Right renal pelvis (tissue), 4 donors: ENCODE measurements at places on chromosomes 6 and 20. TPM values are rescaled to one million over a fixed set of nuclear protein-coding genes. Genes with fewer than 3 reads are reported as not detected.

DNA sequence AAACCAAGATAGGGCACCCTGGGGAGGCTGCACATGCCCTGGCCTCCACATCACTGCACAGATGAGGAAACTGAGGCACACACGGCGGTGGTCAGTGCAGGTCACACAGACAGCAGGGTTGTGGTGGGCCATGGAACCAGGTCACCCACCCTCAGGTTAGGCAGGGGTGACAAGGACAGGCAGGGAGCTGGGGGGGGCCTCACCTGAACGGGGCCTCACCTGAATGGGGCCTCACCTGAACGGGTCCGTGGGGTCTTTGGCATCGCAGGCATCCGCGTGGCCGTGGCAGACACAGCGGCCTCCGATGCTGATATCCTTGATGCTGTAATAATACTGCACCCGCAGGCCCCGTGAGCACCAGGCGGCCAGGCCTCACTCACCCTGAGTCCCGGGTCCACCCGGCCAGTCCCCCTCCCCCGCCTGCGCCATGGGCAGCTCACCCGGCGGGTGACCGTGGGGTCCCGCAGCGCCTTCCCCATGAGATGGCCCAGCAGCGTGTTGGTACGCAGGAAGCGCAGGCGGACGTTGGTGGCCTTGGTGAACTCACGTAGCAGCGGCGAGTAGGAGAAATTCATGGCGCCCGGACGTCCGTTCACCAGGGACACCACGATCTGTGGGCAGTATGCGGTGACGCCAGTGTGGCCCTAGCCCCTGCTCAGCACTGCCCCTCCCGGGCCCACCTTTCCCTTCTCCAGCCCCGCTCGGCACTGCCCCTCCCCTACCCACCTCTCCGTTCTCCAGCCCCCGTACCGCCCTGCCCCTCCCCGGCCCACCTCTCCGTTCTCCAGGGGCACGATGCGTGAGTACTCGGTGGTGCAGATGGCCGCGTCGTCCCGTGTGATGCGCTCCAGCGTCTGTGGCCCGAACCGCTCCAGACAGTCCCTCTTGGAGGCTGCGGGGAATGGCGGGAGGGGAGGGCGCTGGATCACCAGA lies 15.4 kb downstream of the LAMA5 start:
- no peak for DNase-seq

- DNase-seq = no peak
Measured at GRCh38 chr20:54005524-54005923, 64.9 kb downstream of the BCAS1 start.

DNA sequence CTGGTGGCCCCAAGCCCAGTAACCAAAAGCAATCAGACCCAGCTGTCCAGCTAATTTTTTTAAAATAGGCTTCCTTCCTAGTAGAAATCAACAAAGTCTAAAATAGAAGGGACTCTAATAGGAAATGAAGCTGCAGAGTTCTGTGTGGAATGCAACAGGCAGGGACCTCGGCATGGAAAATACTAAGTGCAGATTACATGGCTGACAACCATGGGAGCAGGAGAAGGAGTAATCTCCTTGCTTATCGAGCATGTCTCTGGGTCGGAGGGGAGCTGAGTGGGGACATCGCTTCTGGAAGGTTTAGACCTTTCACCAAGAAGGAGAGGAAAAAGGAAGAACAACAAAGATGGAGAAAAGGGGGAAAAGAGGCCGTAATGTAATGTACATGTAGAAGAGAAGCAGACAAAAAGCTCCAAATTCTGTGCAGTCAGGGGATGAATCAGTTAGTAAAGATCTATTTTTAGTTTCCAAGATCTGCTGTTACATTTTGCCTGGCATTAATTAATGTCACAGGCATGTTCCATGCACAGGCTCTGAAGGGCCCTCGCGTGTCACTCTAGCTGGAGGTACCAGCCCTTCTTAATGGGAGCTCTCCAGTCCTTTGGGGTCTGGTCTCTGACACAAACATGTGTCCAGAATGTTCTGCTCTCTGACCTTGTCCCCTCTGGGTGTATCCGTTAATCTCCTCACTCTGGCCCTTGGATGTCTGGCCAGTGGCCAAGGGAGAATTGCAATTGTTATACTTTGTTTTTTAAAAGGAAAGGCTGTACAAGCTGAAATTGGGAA lies 16.6 kb upstream of the ZNF831 start:
- DNase-seq = no peak

Gene COL9A1
- polyA plus RNA-seq = 38.6 TPM

DNA sequence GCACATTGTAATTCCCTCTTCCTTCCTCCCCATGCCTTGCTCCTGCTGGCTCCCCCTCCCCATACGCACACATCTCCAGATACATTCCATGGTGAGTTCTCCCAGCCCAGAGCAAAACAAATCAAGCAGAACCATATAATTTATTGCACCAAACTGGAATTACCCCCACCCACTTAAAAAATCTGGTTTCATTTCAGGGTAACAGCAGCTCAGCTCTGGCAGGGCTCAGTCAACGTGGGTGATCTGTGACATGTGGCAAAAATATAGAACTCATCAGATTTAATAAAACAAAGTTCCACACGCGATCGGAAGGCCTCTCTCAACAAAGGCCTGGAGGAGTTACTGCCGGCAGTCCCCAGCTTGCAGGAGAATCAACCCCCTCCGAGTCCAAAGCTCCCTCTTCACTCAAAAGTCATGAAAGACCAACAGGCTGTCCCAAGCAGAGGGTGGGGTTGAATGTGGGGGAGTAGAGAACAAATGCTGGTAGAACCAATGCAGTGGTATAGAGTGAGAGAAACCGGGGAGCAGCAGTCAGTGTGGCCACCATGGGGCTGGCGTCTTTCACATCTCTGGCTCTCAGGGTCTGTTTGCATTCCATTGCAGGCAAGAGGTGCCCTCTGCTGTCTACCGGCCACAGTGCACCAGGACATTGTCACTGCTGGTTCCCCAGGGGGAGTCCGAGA lies 323.3 kb upstream of the NT5E start:
- peak; percentile 49 for DNase-seq

DNA sequence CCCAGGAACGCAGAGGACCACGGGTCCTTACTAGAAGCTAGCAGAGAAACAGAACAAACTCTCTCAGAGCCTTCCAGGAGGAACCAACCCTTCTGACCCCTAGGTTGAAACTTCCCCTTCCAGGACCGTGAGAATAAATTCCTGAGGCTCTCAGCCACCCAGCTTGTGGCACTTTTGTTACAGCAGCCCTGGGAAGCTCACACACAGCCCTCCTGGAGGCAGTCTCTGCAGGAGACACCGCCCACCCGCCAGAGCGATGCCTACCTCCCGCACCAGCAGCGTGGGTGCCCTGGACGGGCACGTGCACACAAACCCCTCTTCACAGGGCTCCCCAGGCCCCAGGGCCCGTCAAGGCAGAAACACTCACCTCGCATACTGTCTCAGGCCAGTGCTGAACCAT lies 4.2 kb downstream of the RNASET2 start:
- no peak for DNase-seq

Gene GJA1
- polyA plus RNA-seq = 65.7 TPM

DNA sequence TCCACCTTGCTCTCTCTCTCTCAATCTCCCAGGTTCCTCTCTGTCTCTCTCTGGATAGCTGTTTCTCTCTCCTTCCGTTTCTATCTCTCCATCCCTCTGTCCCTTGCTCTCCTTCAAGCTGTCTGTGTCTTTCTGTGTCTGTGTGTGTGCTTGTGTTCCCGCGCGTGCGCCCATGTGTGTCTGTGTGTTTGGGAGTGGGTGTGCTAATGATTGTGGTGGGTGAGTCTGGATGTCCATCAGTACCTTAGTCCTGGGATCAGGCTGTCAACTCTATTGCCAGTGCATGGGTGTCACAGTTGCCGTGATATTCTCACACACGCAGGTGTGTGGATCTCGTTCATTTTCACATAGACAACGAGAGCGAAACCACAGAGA lies 1380.6 kb upstream of the DEFB115 start:
- DNase-seq = no peak

Gene NOTCH4
- 21.0 TPM for polyA plus RNA-seq

GRCh38 chr20:48308882-48309281 lies 518.9 kb downstream of the PREX1 start:
- DNase-seq = no peak

Gene GSTA2
- polyA plus RNA-seq = not detected

Gene SALL4
- 5.1 TPM for polyA plus RNA-seq

Gene DPPA5
- not detected for polyA plus RNA-seq

Gene PCMT1
- polyA plus RNA-seq = 101 TPM

Gene HIVEP2
- polyA plus RNA-seq = 13.9 TPM

- no peak for DNase-seq
Measured at GRCh38 chr6:170187669-170188566, 103.0 kb downstream of the DLL1 start.

GRCh38 chr6:29990931-29991330 lies 48.6 kb downstream of the HLA-A start:
- DNase-seq = no peak

Gene PERP
- 28.5 TPM for polyA plus RNA-seq

DNA sequence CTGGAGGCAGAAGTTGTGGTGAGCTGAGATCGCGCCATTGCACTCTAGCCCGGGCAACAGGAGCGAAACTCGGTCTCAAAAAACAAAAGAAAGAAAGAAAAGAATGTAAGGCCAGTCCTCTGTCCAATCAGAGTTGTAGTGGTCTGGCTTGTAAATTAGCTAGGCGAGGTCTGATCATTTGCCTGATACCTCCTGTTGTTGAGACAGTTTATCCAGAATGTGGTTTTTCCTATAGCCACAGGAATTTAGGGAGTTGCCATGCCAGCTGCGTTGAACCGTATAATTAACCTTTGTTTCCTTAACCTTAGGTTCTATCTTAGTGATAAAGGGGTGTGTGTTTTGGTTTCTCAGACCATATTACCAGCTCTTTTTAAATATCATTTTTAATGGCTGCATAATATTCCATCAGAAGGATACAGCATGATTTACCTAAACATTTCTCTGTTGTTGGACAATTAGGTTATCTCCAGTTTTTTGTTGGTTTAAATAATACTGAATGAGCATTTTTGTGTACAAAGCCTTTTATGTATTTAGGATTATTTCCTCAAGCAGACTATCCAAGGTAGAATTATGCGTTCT lies 11.7 kb upstream of the PPARD start:
- DNase-seq = no peak

DNA sequence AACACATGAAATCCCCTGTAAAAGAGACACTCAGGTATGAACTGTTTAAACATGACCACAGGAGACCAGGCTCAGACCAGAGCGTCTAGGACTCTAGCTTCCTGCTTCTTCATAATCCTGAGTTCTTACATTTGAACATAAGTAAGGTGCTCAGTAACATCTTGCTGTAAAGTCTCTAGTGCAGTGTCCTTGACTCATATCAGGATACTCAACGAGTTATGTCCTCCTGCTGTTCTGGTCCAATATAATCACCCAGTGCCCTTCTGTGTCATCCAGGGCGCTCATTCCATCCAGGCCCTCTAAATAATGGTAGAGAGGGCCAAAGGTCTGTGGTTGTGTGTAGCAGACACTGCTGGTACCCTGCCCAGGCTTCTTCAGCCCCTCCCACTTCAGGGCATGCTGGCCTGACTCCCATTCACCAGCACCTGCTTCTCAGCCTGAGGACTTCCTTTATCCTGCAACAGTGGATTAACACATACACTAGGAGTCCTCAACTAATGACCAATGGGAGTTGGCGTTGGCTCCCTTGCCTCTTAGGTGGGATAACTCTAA lies 66.8 kb upstream of the MOCS1 start:
- DNase-seq = no peak

DNA sequence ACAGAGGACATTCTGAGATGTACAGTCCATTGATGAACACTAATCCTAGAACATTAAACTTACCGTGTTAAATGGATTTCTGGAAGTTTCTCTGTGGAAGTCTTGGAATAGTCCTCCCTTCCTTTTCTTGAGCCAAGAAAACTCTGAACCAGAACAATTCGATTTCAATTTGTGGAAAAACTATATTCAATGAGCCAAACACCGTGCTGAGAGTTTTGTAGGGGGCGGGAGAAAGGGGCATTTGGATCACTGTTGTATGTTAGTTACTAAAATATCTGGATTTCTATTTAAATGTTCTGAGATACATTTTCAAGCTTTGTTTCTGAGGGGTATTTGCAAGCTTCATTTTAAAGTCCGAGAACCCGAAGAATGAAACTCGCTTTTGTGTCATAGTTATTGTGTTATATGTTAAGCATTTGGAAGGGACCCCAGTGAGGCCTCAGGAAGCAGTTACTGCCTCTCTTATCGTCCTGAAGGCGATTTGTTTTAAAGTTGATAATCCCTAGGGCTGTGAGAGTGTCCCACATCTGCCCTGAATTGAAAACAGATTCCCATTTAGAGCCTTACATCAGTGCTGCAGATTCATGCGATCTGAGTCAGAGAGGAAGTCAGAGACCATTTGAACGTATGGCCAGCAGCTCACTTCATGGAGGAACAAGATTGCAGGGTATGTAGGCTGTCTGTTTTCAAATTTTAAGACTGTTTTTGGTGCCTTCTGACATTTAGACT lies 70.8 kb upstream of the SASH1 start:
- no peak for DNase-seq

DNA sequence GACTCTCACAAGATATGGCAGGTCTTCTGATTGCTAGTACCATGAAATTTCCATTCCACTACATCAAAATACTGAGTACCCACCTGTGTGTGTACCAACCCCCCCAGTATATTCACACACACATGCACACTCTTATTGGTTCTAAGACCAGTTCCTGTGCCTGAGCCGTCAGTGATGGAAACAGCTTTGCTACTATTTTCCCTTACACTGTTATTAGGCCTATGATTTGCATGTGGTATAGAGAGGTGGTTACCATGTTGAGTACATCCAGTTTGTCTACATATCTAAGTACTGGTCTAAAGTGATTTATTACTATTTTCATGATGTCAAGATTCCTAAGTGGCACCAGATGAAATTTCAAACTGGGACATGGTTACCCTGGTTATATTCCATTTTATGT lies 459.9 kb downstream of the BCKDHB start:
- no peak for DNase-seq

- no peak for DNase-seq
Measured at GRCh38 chr6:14824060-14824459, 421.8 kb upstream of the JARID2 start.

Gene CDSN
- polyA plus RNA-seq = 0.03 TPM

Gene MRPS10
- polyA plus RNA-seq = 30.3 TPM

- no peak for DNase-seq
Measured at GRCh38 chr20:63536241-63536977, 767 bp downstream of the PTK6 start.

Gene MYT1
- 0.68 TPM for polyA plus RNA-seq

- DNase-seq = no peak
Measured at GRCh38 chr6:136923116-136923953, 1.2 kb downstream of the SLC35D3 start.

Gene NOX3
- polyA plus RNA-seq = 1.4 TPM

DNA sequence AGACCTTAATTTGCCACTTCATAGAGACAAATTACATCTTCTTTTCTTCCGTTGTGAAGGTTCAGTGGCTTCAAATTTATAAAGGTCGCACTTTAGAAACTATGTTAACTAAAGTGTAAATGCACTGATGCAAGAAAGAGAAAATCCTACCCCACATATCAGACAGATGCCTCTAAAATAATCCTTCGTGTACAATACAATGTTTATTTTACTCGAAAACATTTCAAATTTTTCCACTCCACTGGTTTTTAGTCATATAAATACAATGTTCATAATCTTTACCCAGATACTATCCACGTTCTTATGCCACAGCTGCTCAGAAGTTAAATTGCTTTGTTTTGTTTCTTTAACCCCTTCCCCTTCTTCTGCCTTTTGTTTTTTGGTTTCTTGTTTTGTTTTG lies 140.3 kb upstream of the LAMP5 start:
- DNase-seq = no peak

Gene LAMA2
- polyA plus RNA-seq = 46.0 TPM

Gene ZNF831
- 0.08 TPM for polyA plus RNA-seq

GRCh38 chr6:106197441-106197840 lies 111.3 kb downstream of the PRDM1 start:
- no peak for DNase-seq

Gene SASH1
- 32.6 TPM for polyA plus RNA-seq

GRCh38 chr20:12535316-12535715 lies 473.5 kb upstream of the SPTLC3 start:
- DNase-seq = no peak
